Lower lobe of right lung (tissue), 2 donors: ENCODE measurements at places on chromosomes 1 and 21. TPM values are rescaled to one million over a fixed set of nuclear protein-coding genes. Genes with fewer than 3 reads are reported as not detected.

HNRNPCL1 gene
- not detected for total RNA-seq

OR2T11 gene
- total RNA-seq, result not detected

PRRX1 gene
- 30.1 TPM for total RNA-seq

ARMH1 gene
- 14.5 TPM for total RNA-seq

PRAMEF25 gene
- total RNA-seq, result not detected

RBM11 gene
- 2.6 TPM for total RNA-seq

CSMD2 gene
- 1.1 TPM for total RNA-seq

LCE1C gene
- not detected for total RNA-seq

LENEP gene
- total RNA-seq, result not detected

LCE1D gene
- total RNA-seq, result not detected

KRTAP19-3 gene
- total RNA-seq, result not detected

CITED4 gene
- 13.9 TPM for total RNA-seq

KCNA3 gene
- 19.4 TPM for total RNA-seq

RAD54L gene
- total RNA-seq, result 1.7 TPM
